Iris pigment epithelial cell (primary cell): ENCODE measurements at places on chromosomes 2 and 18.

- no peak for DNase-seq
These were observed 16.1 kb downstream of the CCDC178 start for GRCh38 chr18:33424266-33424946.

DNA sequence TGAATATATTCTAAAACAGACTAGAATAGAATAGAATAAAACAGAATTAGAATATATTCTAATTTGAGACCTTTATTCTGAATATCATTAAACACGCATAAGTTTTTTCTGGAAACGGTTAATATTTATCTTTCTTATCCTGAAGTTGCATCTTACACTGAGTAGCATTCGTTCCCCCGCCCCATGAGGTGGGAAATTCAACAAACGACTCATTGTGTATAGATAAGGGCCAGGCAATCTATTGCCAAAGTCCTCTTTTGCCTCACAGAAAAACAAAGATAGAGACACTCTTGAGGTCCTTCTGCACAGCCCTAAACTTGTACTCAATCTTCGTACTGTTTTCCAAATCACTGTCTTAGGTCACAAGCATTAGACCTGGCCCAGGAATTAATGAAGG, 98.1 kb downstream of the COL6A3 start:
- no peak for DNase-seq

- DNase-seq, result peak; percentile 10
These were observed 152.5 kb upstream of the AQP4 start for GRCh38 chr18:27017901-27018500.

DNA sequence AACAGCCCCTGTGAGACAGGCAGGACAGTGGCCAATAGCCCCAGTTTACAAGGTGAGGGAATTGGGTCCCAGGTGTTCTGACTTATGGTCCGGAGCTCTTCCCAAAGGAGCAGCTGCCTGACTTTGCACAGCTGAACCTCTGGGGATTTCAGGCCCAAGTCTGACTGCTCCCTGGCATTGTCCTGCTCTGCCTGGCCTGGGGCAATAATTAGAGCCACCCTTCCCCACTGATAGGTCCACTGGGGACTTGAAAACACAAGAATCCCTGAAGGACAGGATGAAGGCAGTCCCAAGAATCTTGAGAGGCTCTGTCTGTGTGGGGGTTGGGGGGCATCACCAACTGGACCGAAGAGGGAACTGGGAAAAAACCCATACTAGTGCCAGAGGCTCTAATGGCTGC, 3.7 kb upstream of the FEV start:
- DNase-seq, result no peak

DNA sequence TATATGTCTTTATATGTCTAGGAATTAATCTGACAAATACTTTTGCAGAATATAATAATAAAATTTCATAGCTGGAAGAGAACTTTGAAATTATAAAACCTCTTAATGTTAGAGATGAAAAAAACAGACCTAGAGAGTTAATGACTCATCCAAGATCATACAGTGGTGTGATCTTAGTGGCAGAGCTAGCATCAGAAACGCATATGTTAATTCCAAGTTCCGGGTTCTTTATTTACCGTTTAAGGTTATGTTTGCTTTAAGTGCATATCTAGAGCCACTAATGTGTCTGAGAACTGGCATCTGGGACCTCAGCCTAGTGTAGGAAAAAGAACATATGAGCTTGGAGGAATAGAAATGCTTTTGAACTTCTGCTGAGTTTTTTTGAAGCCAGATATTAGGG, 24.3 kb downstream of the CERS6 start:
- peak; percentile 30 for DNase-seq

- no peak for DNase-seq
These were observed 181.8 kb downstream of the CTIF start for GRCh38 chr18:48720655-48721025.

- no peak for DNase-seq
These were observed 123.7 kb downstream of the TFCP2L1 start for GRCh38 chr2:121161272-121161671.

- no peak for DNase-seq
These were observed 145.8 kb downstream of the KIAA1328 start for GRCh38 chr18:36974686-36975085.

DNA sequence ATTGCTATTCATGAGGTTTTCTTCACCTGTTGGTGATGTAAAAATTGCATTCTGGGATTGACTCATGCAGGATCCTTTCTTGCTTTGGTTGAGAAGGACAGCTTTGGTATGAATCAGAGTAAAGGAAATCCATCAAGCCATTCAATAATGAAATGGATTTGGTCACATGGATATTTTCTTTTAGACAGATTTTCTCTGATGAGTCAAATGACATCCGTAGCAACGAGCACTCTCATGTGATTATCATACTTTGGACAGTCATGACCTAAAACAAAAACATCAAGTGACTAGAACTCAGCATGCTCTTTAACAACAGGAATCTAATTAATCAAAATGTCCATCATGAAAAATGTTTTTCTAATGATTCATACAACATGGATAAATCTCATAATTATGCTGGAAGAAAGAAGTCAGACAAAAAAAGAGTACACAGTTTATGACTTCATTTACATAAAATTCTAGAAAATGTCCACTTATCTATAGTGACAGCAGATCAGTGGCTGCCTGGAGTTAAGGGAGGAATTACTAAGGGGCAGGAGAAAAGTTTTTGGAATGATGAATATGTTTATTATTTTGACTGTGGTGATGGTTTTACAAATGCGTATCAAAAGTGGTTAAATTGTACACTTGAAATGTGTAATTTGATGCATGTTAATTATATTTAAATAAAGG, 30.7 kb downstream of the TRAK2 start:
- peak; percentile 79 for DNase-seq

GRCh38 chr2:8592736-8593135, 89.1 kb upstream of the ID2 start:
- DNase-seq, result no peak

- no peak for DNase-seq
These were observed 89.0 kb downstream of the MAPRE2 start for GRCh38 chr18:35130236-35130635.

DNA sequence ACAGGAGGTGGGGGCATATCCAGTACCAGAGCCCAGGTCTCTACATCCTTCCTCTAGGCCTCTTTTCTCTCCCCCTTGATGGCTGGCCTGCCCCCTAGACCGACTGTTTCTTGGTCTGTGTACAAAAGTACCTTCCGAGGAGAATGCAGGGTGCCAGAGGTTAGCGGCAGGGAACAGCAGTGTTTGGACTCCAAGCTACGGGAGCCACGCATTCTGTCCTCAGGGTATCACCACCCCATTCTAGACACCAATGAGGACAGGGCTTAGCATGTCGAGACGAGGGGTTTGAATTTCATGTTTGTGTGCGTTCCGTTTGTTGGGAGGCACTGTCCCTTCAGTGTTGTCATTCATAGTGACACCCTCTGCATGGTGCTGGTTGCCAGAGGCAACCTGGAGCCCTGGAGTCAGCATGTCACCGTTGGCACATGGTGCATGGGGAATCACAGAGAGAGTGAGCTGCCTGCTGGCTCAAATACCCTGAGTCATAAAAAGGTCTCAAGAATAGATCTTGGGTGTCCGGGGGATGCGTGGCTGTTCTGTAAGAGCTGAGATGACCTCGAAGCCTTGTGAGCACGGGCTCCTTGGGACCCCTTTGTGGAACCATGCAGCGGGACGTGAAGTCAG, 57.2 kb upstream of the LDLRAD4 start:
- DNase-seq, result no peak

- DNase-seq, result peak; percentile 88
These were observed 216.8 kb downstream of the CAMKMT start for GRCh38 chr2:44578471-44579093.

- no peak for DNase-seq
These were observed 41.3 kb downstream of the RALB start for GRCh38 chr2:120294008-120294340.

- no peak for DNase-seq
These were observed 229.9 kb downstream of the TTC32 start for GRCh38 chr2:19671916-19672315.

GRCh38 chr2:165820296-165820695, 26.2 kb upstream of the GALNT3 start:
- DNase-seq, result no peak

DNA sequence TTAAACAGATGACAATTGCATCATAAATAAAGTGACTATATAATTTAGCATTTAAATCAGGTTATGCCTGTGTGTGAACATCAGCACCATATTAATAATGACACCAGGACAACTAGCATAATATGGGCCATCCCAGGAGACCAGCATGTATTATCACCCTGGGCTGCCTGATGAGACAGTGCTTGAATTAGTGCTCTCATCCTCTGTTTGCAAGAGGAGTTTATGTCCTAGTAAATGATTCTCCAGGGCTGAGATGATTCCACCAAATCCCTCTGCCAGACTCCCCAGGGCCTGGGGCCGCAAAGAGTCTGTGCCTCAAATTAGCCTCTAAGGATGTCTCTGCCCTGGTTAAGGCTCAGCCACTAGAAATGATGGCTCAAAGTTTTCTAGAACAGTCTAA, 97.7 kb downstream of the SGPP2 start:
- no peak for DNase-seq

DNA sequence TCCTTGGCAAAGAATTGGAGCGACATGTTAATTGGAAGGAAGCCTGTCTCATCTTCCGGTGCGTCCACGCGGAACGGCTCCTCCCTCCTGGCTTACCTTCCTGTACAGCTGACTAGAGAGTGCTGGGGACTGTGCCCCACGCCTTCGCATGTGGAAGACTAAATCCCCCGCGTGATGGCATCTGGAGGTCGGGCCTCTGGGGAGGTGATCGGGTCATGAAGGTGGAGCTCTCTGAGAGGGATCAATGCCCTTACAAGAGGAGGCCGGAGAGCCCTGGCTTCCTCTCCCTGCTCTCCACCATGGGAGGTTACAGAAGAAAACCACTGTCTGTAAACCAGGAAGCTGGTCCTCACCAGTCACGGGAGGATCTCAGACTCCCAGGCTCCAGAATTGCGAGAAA, 104.1 kb upstream of the OTOS start:
- DNase-seq, result no peak

DNA sequence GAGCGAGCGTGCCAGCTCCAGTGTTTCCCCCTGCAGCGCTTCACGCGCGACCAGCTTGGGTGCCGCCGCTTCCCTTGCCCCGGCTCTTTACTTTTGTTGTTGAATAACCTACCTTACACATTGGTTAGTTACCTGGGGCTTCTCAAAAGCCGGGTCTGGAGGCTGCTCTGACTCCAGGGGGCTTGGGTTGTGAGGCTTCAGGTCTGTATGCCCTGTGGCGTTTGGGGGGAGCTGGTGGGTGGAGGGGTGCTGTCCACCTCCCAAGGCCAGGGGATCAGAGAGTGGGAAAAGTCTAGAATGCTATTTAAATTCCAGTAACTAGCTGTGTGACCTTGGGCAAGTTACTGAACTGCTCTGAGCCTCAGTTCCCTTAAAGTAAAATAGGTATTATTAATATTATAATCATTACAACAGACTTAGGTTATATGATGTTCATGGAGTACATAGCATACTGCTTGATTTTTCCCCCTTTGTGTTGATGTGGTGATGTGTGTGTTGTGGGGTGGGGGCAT, 770 bp downstream of the LYPD6B start:
- DNase-seq, result no peak

DNA sequence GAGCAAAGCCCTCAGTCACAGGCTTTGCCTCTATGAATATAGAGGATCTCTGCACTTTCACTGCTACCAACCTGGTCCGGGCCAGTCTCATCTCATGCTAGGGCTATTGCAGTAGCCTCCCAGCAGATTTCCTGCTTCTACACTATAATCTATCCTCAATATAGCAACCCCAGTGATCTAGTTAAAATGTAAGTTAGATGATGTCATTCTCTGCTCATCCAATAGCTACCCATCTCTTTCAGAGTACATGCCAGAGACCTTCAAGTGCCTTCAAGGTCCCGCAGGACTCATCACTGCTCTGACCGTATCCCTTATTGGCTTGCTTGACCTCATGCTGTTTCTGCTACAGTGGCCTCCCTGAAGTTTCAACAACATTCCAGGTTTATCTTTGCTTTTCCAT, 186.3 kb downstream of the LOXHD1 start:
- DNase-seq, result no peak

- no peak for DNase-seq
These were observed 67.8 kb upstream of the LMAN1 start for GRCh38 chr18:59426855-59427254.

GRCh38 chr2:238352361-238352760, 32.0 kb downstream of the TRAF3IP1 start:
- no peak for DNase-seq

DNA sequence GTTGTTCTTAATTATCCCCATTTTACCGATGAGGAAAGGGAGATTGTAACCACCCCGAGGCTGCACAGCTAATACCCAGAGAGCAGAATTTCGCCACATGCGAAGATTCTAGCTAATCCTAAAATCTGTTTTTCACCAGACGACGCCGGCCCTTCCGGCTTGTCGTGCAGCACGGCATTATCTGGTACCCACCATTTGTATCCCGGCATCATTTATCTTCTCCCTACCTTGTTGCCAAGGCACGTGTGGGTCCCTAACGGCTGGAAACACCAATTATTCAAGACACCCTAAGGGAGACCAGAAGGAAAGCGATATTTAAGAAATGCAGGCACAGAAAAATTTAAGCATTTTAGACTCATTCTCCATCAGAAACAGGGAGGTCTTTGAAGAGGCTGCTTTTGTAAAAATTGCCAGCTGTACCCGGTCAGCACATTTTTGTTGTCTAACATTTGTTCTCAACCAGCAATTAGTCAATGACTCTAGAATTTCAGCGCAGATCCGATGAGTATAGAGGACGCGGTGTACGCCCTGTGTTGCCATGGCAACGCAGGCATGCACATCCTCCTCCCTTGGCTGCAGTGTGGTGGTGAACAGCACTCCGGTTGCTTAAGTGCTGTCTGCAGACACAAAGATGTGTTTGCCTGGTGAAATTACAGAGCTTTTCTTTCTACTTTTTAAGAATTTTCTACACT, 111.6 kb downstream of the AGAP1 start:
- DNase-seq, result peak; percentile 98

DNA sequence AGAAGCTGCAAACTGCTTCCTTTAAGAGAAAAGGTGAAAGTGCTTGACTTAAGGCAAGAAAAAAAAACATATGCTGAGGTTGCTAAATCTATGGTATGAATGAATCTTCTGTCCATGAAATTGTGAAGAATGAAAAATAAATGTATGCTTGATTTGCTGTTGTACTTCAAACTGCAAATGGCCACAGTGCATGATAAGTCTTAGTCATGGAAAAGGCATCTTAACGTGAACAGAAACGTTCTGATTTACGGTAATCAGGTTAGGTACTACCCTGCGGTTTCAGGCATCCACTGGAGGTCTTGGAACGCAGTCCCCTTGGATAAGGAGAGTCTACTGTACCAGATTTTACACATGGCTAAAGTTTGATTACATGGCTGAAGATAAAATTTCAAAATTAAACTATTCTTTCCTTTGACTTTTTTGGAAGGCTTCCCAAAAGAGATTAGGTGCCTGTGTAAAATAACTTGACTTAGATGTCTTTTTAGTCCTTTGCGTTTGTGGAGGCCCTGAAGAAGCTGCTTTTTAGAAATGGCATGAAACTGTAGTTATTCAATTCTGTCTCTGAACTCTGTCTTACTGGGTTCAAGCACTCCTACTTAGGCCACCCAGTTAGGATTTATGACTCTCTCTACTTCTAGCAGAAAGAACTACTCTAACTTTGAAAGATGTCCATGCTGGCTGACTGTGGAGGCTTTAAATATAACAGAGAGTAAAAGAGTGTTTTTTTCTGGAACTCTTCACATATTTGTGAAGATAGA, 35.9 kb upstream of the SCN9A start:
- peak; percentile 82 for DNase-seq
